CD4-positive, alpha-beta memory T cell (primary cell): ENCODE measurements at places on chromosomes 2 and 18.

- no peak for DNase-seq
These were observed 34.0 kb upstream of the CYP26B1 start for GRCh38 chr2:72181616-72182015.

DNA sequence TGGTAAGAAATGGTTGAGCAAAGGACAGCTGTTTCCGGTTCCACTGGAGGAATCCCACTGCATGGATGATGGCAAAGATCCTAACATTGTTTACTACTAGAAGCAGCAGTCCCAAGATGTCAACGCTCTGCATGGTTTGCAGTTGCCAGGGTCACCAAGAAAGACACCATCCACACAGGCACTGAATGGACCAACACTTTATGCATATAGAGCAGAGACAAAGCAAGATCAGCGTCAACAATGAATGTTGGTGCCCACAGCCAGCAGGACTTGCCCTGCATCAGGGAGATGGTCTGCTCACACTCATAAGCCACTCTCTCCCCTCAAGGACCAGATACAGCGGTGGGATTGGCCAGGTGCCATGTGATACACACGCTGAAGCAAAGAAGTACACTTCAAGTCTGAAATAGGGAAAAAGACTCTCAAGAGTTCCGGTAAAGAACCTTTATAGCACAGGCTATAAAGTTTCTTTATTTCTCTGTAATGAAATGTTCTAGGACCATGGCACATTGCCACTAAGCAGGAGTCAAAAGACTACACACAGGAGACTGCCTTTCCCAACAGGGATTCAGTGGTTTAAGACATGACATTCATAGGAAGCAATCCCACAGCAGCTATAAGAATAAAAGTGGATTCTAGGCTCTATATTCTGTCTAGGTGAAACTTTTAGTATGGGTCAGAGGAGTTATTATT lies 133.2 kb upstream of the EPHA4 start:
- no peak for DNase-seq

- DNase-seq, result no peak
These were observed 262.9 kb upstream of the GULP1 start for GRCh38 chr2:188028739-188029138.

DNA sequence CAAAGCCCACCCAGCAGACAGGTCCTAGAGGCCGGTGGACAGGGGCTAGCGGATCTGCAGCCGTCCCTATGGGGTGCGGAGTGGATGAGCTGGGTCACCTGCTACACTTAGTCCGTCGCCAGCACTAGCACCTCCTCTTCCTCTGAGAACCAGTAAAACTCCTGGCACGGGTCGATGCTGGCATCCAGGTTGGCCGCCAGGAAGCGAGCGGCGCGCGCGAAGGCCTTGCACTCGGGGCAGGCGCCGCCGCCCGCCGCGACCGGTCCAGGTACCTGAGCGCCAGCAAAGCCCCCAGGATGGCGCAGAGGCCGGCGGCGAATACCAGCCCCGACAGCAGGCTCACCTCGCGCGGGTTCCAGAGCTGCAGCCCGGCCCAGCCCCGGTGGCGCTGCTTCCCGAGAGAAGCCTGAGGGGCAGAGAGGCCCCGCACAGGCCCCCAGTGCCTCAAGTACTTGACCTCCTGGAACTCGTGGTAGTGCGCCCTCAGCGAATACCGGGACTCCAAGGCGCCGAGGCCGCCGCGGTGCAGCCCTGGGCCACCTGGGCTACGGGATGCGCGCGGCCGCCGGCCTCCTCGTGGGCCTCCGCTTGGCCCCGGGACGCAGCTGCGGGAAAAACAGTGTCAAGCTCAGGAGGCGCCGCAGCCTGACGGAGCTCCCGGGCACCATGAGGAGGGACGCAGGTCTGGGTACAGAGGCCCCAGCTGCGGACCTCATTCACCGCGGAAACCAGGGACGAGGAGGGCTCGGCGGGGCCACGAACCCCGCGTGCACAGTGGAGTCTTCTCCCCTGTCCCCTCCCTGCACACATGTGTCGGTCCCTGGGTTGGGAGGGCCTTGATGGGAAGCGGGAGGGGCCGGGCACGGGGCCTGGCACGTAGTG lies 27.5 kb upstream of the ALPP start:
- no peak for DNase-seq

DNA sequence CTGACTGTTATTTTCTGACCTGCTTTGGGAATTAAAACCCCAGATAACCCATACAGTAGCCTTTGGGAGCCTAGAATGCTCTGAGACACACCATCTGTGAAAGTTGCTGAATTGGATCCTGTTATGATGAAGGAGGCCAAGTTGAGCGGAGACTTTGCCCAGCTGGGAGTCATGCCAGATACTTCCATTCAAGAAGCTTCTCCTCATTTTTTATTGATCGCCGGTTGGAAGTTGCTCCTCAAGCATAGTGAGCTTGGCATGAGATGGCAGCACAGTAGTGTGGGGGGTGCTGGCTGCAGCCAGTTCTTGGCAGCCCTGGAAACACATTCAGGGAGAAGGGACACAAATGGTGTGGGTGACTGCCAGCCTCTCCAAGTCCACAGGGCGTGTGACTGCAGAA lies 270.7 kb upstream of the NRP2 start:
- DNase-seq, result no peak

- no peak for DNase-seq
These were observed 154.2 kb downstream of the FAM210A start for GRCh38 chr18:13572148-13572547.

- DNase-seq, result no peak
These were observed 393.3 kb downstream of the METTL4 start for GRCh38 chr18:2178036-2178435.
